ENCODE measurements at places on chromosomes 16 and 17.

GRCh38 chr16:66968847-66969246 is 7.8 kb downstream of the CES3 start:
- DNase-seq = no peak

GRCh38 chr17:38898812-38899348 is 26.5 kb upstream of the LASP1NB start:
- DNase-seq = no peak

- DNase-seq = no peak
Observed at GRCh38 chr16:56851671-56852400, 13.2 kb upstream of the SLC12A3 start.

DNA sequence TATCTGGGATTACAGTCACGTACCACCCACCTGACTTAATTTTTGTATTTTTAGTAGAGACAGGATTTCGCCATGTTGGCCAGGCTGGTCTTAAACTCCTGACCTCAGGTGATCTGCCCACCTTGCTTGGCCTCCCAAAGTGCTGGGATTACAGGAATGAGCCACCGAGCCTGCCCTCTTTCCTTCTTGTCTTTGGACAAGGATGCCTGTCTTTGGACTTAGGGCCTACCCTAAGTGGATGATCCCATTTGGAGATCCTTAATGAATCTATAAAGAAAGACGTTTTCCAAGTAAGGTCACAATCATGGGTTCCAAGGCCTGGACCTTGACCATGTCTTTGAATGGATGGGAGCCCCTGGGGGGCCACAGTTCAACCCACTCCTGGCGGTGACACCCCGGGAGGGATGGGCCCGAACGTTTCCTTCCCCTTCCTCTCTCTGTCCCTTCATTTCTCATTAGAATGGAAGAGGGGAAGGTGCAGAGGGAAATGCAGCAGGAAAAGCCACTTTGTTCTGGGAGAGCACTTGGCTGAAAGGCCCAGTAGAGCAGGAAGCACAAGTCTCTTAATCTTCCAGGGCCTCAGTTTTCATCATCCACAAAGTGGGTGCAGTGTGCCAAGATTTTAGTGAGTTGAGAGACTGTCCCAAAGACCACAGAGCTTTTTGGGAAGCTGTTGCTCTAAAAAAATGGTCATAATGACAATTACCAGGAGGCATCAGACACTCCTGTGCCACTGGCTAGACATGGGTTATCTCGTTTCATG is 353.3 kb downstream of the SEC14L1 start:
- DNase-seq = no peak

GRCh38 chr16:69888005-69888590 is 63.0 kb upstream of the CLEC18A start:
- DNase-seq = no peak

- no peak for DNase-seq
Observed at GRCh38 chr16:2531371-2531695, at the start of gene CEMP1. Gene CEMP1 (minus strand): TSS chr16:2531408. CDS start chr16:2531073, 335 bp downstream.

- DNase-seq = no peak
Observed at GRCh38 chr16:20894388-20894787, 5.8 kb downstream of the DCUN1D3 start.

GRCh38 chr17:6567528-6568183 is 11.3 kb upstream of the PITPNM3 start:
- DNase-seq = no peak

GRCh38 chr17:19513897-19514488 is 19.7 kb upstream of the SLC47A1 start:
- peak; percentile 50 for DNase-seq

GRCh38 chr17:65305778-65306177 is 168.6 kb downstream of the RGS9 start:
- DNase-seq = no peak

- DNase-seq = no peak
Observed at GRCh38 chr17:41939044-41939692, 8.8 kb downstream of the ODAD4 start.

DNA sequence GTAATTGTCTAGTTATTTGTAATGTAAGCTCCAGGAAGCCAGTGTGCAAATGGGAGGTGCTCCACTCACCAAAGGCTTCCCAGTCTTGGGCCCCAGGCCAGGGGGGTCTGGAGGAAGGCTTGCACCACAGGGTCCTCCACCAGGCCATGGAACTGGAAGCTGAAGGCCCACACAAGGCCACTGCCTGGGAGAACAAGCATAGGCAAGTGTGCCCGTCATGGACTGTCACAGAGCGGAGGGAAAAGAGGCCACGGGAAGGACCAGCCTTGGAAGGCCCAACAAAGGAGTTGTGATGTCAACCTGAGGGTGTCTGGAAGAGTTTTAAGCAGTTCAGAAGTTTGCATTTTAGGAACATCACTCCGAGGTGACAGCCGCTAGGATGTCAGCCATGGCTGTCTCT is 3.0 kb upstream of the SRRM2 start:
- no peak for DNase-seq

- no peak for DNase-seq
Observed at GRCh38 chr17:4636474-4637100, 4.9 kb downstream of the ALOX15 start.

DNA sequence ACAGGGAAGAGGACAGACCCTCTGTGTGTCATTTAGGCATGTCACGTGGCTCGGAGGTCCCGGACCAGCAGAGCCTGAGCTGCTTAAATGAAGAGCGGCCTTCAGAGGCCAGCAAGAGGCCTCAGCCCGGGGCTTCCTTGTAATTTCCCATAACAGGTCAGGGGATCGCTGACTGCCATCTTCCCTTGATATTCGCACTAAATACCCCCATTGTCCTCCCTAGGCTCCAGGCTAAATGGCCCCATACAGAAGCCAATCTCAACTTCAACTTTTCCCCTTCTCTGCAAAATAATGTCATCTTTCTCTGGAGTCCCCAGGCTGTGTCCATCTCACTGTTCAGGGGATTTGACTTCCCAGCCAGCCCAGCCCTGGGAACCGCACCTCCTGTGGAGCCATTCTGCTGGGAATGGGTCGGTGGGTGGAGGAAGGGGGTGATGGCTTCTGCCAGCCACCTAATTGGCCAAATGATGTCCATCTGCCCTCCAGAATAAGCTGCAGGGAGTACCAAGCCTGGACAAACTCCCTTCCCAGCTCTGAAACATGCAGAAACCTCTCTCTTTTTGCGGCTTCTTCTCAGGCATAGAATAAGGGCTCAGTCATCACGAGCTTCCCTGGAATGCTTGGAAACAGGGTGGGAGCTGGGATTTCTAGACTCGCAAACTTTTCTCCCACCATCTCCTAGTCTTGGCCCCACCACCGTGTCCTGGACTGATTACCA is 129.9 kb downstream of the SDK2 start:
- no peak for DNase-seq

DNA sequence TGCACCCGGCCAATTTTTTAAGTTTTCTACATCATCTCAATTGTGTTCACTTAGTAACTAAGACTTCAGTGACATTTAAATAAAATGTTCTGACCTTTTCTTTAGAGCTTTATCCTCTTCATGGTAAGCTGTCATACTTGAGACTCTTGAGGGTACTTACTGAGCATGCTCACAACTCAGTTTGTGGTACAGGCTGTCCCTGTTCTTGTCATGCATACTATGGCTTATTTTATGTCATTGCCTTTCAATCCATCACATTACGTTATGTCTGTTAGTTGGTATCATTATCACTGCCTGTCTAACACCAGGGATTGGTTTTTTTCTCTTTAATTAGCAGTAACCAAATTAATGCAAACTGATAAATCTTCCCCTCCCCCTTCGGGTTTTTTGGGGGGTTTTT is 41.9 kb upstream of the RHBDL3 start:
- no peak for DNase-seq

- no peak for DNase-seq
Observed at GRCh38 chr16:87458424-87458915, 34.4 kb downstream of the ZCCHC14 start.

GRCh38 chr16:3401719-3402397 is 843 bp downstream of the ZNF174 start:
- peak; percentile 6 for DNase-seq

DNA sequence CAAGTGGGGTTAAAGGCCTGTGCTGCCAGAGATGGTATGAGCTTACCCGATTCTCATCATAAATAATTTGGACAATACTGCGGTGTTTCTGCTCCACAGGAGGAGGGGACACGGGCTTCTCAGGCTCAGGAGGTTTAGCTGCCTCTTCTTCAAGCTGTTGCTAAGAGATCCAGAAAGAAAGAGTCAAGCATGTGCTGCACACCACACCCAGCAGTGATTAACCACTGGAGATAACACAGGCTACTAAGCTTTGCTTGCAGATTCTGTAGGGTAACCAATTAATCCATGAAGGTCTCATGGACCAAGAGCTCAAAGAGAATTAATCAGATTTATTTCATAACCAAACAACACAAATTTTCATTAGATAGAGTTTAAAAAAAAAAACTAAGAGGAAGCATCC is 56.6 kb downstream of the NCOR1 start:
- no peak for DNase-seq

DNA sequence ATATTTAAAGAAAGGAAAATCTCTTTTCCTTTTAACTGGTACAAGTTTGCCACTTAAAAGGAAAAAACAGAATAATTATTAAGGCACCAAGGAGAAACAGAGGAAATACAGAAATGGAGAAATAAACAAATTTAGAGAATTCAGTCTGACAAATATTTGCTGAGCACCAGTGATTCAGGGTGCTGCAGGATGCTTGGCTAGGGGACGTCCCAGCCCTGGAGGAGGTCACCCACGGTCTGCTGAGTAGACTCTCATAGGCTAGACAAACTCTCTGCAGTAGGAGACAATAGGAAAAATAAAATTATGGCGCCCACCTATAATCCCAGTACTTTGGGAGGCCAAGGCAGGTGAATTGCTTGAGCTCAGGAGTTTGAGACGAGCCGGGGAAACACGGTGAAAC is 15.9 kb downstream of the C1QTNF1 start:
- DNase-seq = no peak

GRCh38 chr17:76111956-76112355 is 8.4 kb upstream of the EXOC7 start:
- DNase-seq = no peak

DNA sequence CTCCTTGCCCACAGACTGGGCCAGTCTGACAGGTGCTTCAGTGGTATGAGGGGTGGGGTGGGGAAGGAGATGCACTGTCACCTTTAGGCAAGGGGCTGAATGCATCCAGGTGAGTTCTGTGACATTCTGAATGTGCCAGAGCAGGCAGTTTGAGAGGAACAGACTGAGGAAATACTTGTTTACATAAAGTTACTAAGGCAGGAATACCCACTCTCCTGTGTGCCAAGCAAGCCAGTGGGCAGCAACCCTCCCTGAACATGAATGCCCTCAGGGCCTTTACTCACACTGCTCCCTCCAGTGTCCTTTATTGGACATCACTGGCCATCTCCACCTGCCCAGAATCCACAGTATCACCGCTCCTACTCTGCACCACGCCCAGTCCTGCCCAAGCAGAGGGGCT is 33.1 kb upstream of the ULK2 start:
- DNase-seq = no peak

- DNase-seq = no peak
Observed at GRCh38 chr16:2350500-2350899, 10.0 kb upstream of the ABCA3 start.
